ENCODE measurements at places on chromosomes 3 and 15.

- no peak for DNase-seq
These were observed 76.3 kb upstream of the FAM98B start for GRCh38 chr15:38377636-38378035.

- no peak for DNase-seq
These were observed 38.0 kb downstream of the CBLB start for GRCh38 chr3:105830836-105831235.

DNA sequence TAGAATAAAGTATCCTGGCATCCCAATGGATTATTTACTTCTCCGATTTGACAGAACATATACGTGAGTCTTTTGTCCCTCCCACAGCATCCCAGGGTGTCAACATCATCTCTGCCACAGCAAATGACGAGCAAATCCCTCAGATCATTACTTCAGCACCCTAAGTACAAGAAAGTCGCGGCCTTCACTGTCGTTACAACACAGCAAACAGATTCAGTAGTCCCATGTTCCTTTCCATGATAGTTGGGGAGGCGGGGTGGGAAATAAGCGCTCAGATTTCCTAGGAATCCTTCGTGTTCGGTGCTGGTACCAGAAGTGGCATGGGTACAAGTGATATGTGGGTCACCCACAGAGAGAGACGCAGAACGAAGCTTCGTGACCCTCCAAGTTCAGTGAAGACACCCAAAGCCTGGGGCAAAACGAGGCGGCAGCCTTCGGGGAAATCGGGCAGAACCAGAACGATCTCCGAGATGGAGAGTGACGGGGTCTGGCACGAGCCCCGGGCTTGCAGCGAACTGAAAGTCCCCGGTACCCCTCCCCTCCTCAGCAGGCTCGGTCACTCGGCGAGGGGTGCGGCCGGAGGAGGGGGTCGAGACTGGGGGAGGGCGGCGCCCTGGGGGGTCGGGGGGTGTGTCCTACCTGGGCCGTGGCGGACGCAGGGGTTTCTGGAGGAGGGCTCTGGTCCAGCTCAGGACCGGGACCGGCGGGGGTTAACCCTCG lies 619 bp downstream of the TTBK2 start:
- DNase-seq: peak; percentile 23

GRCh38 chr3:162143180-162143579 lies 646.6 kb downstream of the OTOL1 start:
- peak; percentile 41 for DNase-seq

- no peak for DNase-seq
These were observed 10.0 kb upstream of the PLXNA1 start for GRCh38 chr3:126972866-126973265.

DNA sequence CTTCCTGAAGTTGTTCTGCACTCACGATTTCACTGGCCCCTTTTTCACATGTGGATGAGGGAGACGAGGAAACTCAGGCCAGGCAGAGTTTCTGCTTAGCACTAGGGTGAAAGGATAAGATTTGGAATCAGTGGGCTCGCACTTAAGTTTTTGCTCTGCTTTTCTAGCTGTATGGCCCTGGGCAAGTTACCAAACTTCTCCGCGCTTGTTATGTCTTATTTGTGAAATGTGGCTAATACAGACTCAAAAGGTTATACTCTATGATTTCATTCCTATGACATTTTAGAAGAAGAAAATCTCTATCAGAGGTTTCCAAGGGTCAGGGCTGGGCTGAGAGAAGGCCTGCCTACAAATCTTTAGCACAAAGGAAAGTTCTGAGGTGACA lies 191.9 kb upstream of the LRIG1 start:
- no peak for DNase-seq
